ENCODE measurements at places on chromosomes 13 and 19.
A peak's percentile ranks its signal among the peaks of the same experiment; 100 is the strongest.

DNA sequence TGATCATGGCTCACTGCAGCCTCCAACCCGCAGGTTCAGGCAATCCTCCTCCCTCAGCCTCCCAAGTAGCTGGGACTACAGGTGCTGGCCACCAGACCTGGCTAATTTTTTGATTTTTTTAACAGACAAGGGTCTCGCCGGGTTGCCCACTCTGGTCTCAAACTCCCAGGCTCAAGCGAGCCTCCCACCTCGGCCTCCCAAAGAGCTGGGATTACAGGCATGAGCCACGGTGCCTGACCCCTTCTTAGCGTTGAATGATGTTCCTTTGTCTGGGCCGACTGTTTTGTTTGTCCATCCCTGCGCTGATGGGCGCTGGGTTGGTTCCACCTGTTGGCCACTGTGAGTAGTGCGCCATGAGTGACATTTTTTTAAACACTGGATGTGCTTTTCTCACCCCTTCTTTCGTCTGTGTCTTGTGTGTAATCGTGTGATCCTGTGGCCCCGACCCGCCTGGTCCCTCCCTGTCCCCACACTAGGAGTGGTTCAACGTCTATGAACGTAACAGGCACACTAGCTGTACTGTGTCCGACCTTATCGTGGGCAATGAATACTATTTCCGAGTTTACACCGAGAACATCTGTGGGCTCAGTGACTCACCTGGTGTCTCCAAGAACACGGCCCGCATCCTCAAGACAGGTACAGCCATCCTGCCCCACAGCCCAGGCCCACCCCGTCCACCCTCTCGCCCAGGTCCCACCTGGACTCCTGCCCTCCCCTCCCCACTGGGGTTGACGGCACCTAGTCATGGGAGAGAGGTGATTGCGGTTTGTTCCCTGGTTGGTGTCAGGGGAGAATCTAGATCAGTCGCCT is 15.0 kb upstream of the EMC10 start:
- peak; percentile 85 for DNase-seq

DNA sequence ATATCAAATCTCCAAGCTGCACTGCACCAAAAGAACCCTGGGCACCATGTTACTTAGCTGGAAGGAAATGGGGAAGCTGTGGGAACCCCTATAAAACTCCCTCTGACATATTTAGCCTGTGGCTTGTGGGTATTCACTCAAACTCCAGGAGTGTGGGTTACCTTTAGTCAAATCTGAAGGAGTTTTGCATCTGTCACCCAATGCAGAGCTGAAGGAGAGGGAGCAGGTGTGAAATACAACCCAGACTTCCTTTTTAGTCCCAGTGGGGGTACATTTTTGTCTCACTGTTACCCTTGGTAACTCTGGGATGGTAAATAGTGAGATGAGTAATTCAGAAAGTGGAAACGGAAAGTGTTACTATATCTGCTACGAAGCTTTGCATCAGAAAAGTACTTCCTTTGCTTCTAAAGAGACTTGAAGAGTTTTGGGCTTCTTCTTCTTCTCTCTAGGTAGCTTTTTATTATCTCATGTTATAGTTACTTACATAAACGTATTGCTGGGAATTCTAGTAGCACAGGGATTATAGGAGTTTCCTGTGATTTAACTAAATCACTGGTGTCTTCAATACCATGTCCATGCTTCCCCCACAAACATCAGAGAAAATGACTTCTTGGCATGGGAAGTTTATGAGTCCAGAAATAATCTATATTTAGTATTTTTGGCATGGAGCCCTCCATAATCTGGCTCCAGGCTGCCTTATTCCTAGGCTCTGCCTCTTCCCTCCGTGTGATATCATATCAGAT is 105.9 kb downstream of the AKAP11 start:
- no peak for DNase-seq

DNA sequence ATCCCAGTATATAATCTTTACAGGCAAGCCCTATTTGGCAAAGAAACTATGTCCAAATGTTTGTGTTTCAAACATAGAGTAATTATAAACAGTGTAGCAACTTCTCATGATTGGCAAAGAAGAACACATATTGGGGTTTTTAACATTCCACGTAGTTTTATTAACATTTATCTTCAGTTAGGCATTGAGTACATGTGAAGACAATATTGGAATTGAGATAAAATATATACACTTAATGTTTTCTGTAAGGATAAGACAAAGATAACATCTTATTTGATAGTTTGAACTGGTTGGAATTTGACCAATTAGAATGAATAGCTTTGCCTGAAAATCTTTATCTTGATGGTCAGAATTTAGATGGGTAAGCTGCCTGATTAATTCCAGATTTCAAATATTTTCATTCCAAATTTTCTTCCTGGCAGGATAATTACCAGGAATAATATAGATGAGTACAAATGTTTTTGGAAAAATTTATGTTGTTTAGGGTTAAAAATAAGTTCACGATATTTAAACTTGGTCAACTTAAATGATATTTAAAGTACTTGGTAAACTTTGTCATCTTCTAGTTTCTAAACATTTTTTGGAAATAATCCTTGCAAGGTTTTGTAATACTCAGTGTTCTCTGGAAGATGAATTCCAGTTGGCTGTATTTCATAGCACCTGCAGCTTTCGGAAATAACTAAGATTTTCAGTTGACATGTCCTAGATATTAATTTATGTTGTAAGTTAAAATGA is 536.5 kb upstream of the SPRY2 start:
- no peak for DNase-seq

- peak; percentile 83 for DNase-seq
Observed at GRCh38 chr19:1819341-1820255, 7.5 kb upstream of the ATP8B3 start.

- no peak for DNase-seq
Observed at GRCh38 chr19:43726736-43727592, 11.1 kb downstream of the IRGC start.

DNA sequence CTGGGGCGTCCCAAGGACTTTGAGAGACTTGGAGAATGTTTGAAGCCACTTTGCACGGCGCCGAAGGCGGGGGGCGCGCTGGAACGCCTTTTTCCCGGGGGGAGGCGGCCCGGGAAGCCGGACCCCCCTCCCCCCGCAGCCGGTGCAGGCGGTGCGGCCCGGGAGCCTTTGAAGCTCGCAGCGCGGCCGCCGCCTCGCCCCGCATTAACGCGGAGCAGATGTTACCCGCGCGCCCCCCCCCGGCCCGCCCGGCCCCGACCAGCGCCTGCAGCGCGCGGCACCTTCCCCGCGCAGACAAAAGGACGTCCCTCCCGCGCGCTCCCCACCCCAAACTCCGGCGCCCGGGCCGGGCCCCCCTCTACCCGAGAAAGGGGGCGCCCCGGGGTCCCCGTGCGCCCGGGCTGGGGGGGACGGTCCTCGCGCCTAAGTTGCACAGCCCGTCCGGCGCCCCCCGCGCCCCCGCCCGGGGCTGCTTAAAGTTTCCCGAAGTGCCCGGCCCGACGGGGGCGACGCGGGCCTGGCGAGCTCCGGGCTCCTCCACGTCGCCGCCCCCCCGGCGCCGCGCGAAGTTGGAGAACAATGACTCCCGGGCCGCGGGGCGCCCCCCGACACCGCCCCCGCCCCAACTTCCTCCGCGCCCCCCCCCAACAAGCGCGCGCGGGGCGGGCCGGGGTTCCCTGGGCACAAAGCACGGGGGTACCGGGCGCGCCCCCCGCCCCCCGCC is 685 bp downstream of the TCF3 start:
- peak; percentile 67 for DNase-seq

GRCh38 chr19:30778961-30779715 is 407.0 kb downstream of the ZNF536 start:
- no peak for DNase-seq

DNA sequence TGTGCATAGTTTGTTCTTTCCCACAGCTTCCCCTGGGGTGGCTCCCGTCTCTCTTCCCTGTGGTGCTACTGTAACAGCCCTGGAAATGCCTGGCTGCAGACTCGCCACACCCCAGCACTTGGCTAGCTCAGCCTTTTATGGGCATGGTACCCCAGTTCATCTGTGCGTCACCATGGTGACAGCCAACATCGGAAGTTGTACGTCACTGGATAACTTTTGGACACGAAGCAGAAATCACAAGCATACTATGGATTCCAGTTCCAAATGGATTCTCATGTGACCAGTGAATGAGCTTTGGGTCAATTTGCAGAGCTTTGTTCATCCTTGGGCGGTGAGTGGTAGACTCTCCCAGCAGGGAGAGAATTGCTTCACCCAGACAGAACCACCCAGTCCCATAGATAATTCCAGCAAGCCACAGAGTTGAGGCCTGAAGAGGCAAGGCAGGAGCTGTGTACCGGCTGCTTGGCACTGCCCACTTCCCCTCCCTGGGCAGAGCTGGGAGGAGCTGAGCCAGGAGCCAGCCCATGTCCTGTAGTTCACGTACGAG is 54.4 kb downstream of the COL4A2 start:
- no peak for DNase-seq

DNA sequence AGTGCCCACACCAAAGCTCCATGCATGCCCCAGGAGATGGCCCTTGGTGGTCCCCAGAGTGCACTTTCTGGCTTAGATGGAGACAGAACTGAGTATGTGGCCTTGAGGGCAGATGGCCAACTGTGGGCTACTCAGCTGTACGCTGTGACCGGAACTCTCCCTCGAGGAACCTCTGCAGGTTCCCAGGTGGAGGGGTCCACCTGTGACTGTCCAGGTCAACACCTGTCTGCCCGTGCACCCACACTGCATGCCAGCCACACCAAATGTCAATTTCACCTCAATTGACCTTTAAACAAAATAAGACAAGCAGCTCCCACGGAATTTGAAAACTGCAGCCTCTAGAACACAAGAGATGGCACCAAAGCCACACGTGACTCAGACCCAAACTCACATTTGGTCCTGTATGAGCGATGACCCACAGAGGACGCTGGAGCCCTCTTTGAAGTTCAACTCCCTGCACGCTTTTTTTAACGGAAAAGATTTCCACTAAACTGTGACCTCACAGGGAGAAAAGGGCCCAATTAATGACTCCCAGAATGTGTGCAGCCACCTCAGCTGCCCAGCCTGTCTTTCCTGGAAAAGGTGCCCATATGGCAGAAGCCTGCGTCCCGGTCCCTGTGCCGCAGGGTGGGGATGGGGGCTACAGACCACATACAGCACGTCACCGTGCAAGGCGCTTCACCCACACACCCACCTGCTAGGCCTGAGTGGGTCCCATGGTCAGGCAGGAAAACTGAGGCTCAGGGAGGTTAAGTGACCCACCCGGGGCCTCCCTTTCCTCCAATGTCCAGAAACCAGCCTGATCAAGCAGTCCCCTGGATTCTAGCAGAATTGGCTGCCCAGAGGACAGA is 47.7 kb downstream of the KLF2 start:
- DNase-seq = no peak

Data from retina (tissue), 1 donor.